Right hindlimb (tissue), 1 donor: ENCODE measurements at places on chromosomes 1 and 21.

GRCh38 chr1:25117233-25117823 lies 115.0 kb downstream of the SYF2 start:
- no peak for DNase-seq

DNA sequence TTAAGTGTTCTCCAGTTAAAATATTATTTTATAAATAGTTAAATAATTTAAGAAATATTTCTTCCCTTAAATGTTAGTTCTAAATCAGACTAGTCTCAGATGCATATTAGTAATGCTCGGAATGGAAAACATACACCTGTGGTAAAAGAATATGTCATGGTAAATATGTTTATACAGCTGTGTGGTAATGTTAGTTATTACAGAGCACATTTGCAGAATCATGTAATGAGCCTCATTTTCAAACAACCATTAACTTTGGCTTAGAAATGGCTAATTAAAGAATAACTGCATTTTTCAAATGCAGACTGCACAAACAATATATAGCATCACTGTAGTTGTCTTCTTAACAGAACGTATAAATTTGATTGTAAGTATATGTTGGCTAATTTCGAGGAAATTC lies 90.3 kb downstream of the DISP1 start:
- no peak for DNase-seq

- no peak for DNase-seq
Observed at GRCh38 chr1:36433102-36433501, 17.1 kb downstream of the OSCP1 start.

GRCh38 chr1:79006564-79006963 lies at the start of gene ADGRL4:
Gene ADGRL4 (minus strand): TSS chr1:79006730. CDS start chr1:79006654, 76 bp downstream.
- DNase-seq, result peak; percentile 45

- DNase-seq, result no peak
Observed at GRCh38 chr1:30133414-30134055, 589.9 kb downstream of the MATN1 start.

GRCh38 chr1:238489006-238489405 lies 598.3 kb upstream of the ZP4 start:
- DNase-seq, result no peak

GRCh38 chr1:26225033-26225831 lies 8.8 kb upstream of the CEP85 start:
- peak; percentile 72 for DNase-seq

DNA sequence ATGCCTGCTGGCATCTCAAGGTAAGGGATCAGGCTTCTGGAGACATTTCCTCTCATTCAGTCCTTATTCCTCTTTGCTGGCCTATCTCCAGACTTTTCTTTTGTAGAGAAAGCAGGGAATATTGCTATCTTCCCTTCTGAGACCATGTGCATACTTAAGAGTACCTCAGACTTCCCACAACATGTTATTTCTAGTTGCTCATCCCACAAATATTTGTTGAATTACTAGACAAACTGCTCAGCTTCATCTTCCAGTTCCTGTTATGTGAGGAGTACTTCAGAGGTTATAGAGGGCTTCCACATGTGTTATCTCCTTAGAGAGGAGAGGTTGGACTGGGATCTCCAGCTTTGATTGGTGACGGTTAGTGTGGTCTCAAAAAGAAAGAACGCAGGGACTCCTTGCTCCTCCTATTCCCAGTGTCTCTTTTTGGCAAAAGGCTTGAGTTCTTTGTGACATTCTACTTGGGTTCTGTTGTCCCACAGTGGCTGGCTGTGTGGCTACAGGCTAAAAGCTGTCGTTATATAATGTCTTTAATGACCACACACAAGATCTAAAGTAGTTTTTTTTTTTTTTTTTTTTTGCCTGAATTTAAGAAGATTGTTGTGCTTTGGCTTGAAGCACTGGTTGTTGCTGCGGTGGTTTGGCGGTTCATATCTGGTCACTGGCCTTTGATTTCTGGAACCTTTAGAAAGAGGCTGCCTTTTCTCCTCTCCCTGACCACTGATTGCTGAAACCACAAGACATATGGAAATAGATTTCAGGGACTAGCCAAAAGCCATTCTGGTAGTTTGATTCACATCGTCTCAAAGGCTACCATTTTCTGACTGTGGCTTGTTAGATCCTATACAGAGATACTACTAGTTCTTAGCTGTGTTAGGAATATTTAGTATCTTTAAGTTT lies 78.7 kb downstream of the FGGY start:
- DNase-seq, result no peak

DNA sequence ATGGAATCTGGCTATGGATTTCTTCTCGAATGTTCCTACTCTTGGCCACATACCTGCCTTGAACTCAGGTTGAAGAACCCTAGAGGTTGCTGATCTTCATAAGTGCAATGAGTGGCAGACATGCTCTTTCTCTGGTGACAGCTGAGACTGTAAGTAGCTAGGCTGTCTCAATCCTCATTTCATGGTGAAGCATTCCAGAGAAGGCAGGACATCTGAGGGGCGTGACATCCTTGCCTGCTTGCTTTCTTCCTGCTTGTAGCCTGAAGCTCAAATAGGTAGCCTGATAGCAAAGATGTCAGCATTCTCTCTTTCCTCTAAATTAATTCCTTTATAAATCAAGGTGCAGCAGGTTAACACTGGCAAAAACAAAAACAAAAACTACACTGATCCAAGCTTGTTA lies 114.6 kb upstream of the MAGI3 start:
- no peak for DNase-seq

- DNase-seq, result no peak
Observed at GRCh38 chr1:46422261-46422871, 28.2 kb downstream of the FAAH start.

DNA sequence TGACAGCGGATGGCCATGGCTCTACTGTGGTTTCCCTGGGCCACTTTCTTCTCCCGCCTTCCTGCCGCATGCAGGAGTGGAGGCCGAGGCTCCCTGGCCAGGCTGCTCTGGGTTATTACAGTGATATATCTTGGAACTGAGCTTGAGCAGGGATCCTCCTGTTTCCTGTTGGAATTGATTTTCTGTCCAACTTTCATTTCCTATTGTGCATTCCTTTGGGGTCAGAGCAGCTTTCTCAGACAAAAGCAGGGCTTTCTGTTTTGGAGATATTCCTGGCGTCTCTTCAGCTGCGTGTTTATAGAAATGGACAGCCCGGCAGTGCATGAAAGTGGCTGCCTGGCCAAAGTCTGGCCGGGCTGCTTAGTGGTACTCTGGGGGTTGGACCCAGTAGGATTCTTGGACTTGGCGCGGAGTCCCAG lies 146.4 kb downstream of the KIF26B start:
- DNase-seq, result peak; percentile 77

DNA sequence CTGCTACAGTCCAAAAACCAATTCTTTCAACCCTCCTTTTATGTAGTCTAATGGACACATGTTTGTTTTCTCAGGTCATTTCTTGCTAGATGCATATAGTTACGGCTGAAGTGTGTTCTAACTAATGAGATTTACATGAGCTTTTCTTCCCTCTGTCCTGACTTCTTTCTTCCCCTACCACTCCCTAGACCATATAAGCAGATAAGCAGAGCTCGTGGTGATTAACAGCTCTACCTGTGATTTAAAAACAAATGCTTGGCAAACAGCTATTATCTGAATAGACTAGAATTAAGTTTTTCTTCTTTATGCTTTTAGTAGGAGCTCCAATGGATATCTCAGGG lies 18.6 kb downstream of the KHDRBS1 start:
- DNase-seq, result no peak

DNA sequence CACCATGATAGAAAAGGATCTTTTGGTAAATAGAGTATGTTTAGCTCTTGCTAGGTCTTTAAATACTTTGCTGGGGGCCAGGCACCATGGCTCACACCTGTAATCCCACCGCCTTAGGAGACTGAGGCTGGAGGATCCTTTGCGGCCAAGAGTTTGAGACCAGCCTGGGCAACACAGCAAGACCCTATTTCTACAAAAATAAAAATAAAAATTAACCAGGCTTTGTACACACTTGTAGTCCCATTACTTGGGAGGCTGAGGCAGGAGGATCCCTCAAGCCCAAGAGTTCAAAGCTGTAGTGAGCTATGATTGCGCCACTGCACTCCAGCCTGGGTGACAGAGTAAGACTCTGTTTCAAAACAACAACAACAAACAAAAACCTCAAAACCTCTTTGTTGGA lies 1.1 kb upstream of the KCNE2 start:
- DNase-seq, result no peak

DNA sequence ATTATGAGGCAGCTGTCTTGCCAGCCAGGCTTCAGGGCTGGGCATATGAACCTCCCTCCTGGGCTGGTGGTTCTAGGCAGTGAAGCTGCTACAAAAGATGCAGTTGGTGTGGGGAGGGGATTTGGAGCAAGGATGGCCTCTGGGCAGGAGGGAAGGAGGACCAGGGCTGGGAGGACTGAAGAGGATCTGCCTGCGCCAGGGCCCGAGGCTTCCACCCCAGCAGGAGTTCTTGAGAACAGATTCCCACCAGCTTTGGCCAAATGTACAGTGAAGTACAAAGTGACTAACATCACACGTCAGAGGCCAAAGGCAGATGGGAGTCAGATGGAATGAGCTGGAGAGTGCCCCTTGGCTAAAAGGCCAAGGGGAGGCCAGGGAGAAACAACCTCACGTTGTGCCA lies 62.4 kb downstream of the DDX20 start:
- no peak for DNase-seq

- no peak for DNase-seq
Observed at GRCh38 chr21:19807201-19807600, 1191.0 kb upstream of the NCAM2 start.

DNA sequence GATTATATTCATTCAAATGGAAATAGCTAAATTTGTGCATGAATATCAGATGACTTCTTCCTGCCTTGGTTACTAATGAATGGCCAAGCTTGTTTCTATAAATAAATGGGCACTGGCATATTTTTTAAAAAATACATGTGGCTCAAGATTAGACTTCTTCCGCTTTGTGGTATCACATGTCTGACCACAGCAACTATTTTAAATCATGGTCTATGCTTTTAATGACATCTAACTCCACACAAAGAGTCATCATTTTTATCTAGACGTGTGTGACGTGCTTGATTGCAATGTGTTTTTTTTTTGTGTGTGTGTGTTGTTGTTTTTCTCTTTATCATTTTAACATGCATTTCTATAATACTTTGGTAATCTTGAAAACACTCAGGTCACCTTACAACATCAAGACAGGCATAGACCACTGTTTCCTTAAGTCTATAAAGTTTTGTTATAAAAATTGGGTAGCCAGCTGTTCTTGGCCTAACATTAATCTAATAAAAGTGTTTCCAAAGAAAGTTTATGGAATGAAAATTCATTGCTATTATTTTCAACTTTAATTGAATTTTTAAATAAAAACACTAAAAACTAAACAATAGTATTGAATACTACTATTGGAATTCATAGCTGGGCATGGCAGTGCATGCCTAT lies 29.5 kb downstream of the RGS1 start:
- no peak for DNase-seq

DNA sequence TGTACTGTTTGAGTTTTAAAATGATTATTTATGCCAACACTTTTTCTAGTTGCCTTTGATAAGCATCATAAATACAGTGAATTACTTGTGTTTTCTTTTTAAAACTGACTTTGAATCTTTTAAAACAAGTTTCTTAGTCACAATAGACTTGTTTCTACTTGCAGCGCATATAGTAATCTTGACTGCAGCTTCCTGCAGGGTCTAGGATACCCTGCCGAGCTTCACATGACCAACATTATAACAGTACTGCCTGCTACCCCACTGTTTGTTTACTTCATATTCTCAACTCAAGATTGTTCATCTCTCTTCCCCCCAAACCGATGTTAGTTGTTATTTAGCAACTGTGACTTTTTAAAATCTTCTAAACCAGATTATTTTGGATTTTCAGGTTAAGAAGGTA lies 751.3 kb upstream of the NEGR1 start:
- DNase-seq, result no peak

GRCh38 chr1:206461602-206462455 lies 8.4 kb upstream of the IKBKE start:
- DNase-seq, result peak; percentile 85

- no peak for DNase-seq
Observed at GRCh38 chr1:77511440-77511840, 171.0 kb downstream of the ZZZ3 start.

- DNase-seq, result no peak
Observed at GRCh38 chr1:209675565-209676154, 448 bp downstream of the G0S2 start.

GRCh38 chr1:179177182-179177581 lies 52.3 kb downstream of the ABL2 start:
- peak; percentile 29 for DNase-seq

GRCh38 chr1:230173187-230173975 lies 106.3 kb downstream of the GALNT2 start:
- DNase-seq, result no peak

GRCh38 chr1:27122652-27123051 lies 32.3 kb downstream of the SLC9A1 start:
- DNase-seq, result no peak

GRCh38 chr1:59071876-59072582 lies 224.9 kb upstream of the FGGY start:
- no peak for DNase-seq

- no peak for DNase-seq
Observed at GRCh38 chr21:29441651-29442050, 142.9 kb downstream of the BACH1 start.

DNA sequence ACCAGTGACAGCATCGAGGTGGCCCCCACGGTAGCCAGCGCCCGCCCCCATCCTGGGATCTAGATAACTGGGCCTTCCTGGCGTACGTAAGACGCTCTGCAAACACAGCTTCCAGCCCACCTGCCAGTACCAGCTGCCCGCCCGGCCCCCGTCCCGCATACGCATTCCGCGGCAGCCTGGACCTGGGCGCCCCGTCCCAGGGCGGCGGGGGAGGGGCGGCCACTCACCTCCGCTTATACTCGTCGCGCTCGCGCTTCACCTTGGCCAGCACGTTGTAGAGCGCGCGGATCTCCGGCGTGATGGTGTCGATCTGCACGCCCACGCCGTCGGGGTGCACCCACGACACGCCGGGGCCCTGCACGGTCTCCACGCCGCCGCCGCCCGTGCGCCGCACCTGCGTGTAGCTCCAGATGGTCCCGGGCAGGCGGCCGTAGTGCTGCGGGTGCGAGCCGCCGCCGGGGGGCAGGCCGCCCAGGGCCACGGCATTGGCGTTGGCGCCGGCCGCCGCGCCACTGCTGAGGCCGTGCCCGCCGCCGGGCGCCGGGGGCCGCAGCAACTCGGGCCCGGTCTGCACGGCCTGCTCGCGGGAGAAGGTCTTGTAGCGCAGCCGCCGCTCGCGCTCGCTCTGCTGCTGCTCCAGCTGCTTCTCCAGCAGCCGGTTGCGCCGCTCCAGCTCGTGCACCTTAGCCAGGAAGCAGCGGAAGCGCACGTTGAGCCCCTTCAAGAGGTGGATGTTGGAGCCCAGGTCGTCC lies 859 bp downstream of the IFFO2 start:
- peak; percentile 60 for DNase-seq

GRCh38 chr1:200895801-200896530 lies 1.3 kb downstream of the INAVA start:
- DNase-seq, result no peak

GRCh38 chr1:26711777-26712176 lies 16.0 kb downstream of the ARID1A start:
- no peak for DNase-seq

GRCh38 chr1:236354330-236355147 lies 39.5 kb upstream of the EDARADD start:
- DNase-seq, result no peak

DNA sequence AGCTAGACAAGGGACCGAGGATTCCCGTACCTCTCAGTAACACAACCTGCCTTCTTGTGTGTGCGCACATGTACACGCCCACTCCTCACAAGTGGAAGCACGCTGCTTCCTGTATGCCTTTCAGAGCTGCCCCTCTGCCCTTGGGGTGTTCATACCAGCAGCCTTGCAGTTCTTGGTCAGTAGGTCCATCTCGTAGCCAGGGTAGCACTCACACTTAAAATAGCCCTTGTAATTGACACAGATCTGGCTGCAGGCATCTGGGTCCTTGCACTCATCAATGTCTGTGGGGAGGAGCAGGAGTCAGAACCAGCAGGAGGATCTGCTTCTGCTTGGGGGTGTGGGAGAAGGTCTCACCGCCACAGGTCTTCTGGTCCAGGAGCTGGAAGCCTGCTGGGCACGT lies 32.6 kb upstream of the MAGOH start:
- DNase-seq, result no peak
